ENCODE measurements at places on chromosomes 2 and 18. TPM values are rescaled to one million over a fixed set of nuclear protein-coding genes. Genes with fewer than 3 reads are reported as not detected.

Gene KCNE4
- not detected for total RNA-seq

Gene COL4A3
- not detected for total RNA-seq

GRCh38 chr2:11514081-11514730, 19.6 kb upstream of the GREB1 start:
- DNase-seq, result no peak

Gene SERPINB2
- total RNA-seq, result not detected

DNA sequence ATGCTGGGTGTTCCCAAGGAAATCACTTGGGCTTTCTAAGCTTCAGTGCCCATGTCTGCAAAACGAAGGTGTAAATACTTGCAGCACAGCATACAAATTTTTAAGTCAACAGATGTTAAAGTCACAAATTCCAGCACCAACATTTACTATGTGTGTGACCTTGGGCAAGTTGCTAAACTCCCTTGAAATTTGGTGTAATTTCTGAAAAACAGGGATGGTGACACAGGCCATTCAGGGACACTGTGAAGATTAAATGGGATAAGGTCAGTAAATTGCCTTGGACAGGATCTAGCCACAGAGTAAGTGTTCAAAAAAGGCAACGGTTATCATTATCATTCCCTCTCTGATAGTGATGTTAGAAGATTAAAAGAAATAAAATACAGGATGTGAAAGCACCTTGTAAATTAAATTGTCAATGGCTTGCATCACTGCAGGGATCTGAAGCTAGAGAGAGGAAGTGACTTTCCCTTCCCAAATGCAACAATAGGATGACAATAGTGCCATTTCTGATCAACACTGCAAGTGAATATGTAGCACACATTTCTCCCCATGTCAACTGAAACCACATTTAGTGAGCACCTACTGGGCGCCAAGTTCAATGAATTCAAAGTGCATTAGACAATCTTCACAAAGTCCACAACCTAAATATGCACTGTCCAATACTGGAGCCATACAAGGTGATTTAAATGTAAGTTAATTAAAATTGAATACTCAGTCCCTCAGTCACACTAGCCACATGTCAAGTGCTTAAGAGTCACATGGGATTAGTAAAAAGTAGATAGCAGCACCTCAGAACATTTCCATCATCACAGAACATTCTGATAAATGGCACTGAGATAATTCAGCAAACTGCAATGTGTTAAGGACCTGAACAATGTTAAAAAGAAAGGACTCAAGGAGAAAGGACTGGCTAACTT, 81.2 kb downstream of the STK39 start:
- DNase-seq, result no peak

Gene ATP5F1A
- 447 TPM for total RNA-seq

Gene CD302
- 0.55 TPM for total RNA-seq

Gene SCYGR2
- total RNA-seq, result not detected

DNA sequence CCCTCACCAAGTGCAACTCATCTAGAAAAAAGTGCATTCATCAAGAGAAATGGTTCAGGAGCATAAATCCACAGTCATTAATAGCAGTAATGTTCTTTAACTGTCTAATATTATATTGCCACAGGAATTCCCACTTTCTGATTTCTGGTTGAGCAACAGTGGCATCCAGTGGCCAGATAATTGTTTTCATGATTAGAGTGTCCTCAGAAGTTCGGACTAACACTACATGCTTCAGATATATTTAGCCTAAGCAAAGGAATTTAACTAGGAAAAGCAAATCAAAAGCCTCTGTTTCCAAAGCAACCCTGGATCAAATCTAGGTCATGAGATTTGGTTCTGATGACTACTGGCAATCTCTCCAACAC, 9.8 kb upstream of the ERBB4 start:
- no peak for DNase-seq

Data from activated CD4-positive, alpha-beta memory T cell treated with anti-CD3 and anti-CD28 coated beads for 36 hours (primary cell).